ENCODE measurements at places on chromosomes 11 and 22. TPM values are rescaled to one million over a fixed set of nuclear protein-coding genes. Genes with fewer than 3 reads are reported as not detected.

The TPBGL gene
- total RNA-seq, result 2.7 TPM

The VSIG10L2 gene
- not detected for total RNA-seq

The OR8J1 gene
- total RNA-seq, result not detected

The APOL6 gene
- total RNA-seq, result 12.9 TPM

The OR8A1 gene
- total RNA-seq, result not detected

- no peak for DNase-seq
These were observed 179.2 kb upstream of the ZC3H12C start for GRCh38 chr11:109914038-109914437.

- no peak for DNase-seq
These were observed 42.4 kb upstream of the KCNQ1OT1 start for GRCh38 chr11:2742201-2742600.

DNA sequence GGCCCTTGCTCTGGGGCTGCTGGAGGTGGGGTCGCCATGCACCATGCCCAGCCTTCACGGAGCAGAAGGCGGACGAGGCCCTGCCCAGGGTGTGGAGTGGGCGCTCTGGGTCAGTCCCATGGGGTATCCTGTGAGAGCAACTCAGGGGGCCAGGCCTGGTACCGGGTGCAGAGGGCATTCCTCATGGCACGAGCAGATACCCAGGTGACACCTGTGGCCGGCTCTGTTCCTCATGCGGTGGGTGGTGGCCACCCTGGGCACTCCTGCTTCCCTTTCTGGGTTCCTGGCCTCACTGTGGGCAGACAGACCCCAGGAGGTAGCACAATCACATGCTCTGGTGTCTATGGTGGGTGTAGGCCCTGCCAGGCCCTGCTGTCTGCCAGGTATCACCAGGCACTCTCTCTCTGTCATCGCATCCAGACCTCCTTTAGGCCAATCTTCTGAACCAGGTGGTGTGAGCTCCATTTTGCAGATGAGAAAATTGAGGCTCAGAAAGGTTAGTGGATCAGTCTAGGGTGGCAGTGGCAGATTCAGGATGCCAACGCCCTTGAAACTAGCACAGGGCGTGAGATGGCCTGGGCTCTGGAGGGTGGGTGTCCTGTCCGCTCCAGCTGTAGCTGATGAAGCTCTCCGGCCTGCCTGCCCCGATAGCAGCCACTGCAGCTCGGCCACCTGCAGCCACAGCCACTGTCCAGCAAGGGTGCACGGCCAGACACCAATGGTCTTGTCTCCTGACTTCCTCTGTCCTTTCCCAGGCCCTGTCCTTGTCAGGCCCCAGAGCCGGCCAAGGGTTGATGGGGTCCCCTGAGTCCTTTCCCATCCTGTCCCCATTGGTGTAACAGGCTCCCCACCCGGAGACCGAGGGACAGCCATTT lies 15.1 kb downstream of the DGKZ start:
- DNase-seq, result no peak

- DNase-seq, result no peak
These were observed 55.5 kb downstream of the FAM76B start for GRCh38 chr11:95734009-95734572.

- DNase-seq, result no peak
These were observed 8.5 kb downstream of the MARK2 start for GRCh38 chr11:63847363-63847762.

DNA sequence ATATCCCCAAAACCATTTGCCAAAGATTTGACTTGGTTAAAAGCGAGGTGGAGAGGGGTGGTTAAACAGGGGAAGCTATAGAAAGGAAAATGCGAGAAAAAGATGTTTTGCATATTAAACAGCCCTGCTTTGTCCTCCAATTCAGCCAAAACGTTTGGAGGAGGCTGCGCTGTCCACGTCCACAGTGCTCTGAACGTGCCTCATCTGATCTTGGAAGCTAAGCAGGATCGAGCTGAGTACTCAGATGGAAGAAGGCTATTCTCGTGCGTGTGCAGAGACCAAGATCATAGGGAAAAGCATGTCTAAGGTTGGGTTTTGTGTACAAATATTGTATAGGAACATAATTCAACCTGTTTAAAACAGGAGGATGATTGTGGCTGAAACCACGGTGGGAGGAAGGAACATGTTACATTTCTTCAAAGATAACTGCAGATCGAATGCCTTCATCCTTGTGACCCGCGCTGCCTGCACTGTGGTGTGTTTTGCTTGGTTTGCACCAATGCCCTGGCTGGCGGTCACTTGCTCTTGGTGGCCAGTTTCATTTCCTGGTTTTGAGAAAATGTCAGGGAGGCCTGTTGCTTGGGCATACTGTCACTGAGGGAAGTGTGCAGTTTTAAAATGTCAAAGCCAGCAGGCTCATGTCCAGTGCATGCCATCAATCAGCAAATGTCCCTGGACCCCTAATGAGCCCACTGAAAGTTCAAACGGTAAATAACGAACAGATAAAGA lies 40.4 kb downstream of the FLI1 start:
- no peak for DNase-seq

All from SK-MEL-5 (cell line).